Fibroblast of mammary gland (primary cell): ENCODE measurements at places on chromosomes 6 and 20.

DNA sequence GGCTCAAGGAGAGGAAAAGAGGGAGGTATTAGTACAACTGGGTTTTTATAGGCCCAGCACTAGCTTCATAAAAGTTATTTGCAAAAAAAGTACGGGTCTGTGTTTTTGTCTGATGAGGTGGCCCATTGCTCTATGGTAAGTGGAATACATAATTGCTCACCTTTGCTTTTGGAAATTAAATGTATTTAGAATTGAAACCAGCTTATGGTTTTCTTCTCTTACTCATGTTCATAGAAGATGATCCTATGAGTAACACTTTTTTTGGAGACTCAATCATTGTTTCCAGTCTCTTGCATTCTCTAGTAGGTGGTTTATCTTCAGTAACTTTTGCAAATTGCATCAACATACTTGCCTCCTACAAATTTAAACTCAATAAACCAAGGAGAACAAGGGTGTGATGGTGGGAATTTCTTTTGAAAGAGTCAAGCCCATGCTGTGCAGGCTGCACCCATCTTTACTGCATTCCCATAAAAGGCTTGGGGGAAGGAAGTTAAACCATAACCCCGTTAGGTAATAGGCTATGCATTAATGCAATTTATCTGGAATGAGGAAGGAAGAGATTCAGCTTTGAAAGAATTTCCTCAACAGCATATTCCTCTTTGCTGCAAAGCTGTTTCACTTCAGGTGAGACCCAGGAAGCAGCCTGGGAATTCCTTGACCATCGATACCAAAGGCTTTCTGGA is 48.5 kb upstream of the EDN1 start:
- DNase-seq: no peak

DNA sequence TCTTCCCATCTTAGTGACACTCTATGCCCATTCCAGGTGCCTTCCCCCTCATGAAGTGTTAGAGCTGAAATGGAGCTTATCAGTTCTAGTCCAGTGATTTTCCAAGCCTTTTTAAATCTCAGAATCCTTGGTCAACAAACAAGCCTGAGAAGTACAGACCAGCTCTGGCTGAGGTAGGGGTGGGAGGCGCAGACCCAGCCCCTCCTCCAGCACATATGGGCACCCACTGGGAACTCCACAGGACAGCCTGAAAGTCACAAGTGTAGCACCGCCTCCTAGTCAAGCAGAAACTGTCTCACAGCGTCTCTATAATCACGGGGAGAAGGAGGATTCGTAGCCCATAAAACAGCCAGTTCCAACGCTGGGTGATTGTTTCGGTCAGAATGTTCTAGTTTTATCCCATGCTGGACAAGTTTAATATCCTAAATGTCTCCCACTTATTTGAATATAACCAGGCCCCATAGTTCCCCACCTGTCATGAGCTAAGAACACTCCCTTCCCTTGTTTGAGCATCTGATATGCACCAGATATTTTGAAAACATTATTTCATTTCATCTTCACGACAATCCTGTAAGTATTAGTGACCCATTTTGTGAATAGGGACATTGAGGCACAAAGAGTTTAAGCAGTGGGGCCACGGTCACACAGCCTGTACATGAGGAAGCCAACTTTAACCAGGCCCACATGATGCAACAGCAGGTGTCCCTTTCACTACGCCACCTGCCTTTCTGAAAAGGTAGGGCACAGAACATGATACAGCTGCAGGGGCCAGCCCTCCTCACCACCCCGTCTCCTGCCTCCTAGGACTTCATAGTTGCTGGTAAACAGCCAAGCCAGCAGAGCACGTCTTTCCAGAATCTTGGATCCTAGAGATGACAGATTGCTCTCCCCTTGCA is 40.1 kb downstream of the TRAF3IP2 start:
- no peak for DNase-seq

GRCh38 chr6:52143551-52143950 is 42.6 kb upstream of the IL17A start:
- DNase-seq: no peak

GRCh38 chr6:23637296-23637695 is 488.7 kb upstream of the NRSN1 start:
- peak; percentile 23 for DNase-seq

DNA sequence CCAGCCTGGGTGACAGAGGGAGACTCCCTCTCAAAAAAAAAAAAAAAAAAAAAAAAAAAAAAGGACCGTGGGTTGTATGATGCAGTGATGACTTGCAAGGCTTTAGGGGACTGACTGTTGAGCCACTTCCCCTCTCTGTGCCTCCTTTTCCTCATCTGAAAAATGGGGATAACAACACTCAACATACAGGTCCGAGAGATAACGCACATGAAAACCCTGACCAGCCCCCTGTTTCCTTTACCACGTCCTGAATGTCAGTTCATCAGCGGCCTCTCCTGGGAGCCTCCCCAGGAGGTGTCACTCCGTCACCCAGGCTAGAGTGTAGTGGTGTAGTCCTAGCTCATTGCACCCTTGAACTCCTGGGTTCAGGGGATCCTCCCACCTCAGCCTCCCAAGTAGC is 3.9 kb downstream of the SLA2 start:
- no peak for DNase-seq

- DNase-seq: no peak
Observed at GRCh38 chr6:104959026-104959858, 2.3 kb downstream of the LIN28B start.

DNA sequence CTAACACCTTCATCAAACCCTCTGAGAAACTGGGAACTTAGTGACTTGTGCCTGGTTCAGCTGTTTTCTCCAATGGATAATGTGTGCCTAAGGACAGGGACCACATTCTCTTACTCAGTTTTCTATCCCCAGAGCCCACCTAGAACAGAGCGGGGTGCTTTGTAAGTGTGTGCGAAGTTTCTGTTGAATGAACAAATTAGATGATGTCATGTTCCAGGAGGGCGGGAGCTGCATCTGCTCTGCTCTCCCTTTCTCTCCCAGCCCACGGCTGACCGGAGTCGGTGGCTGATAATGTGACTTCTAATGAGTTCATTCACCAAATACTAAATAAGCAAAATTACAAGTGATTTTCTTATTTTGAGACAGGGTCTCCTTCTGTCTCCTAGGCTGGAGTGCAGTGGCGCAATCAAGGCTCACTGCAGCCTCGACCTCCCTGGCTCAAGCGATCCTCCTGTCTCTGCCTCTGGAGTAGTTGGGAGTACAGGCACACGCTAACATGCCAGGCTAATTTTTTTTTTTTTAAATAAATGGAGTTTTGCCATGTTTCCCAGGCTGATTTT is 60.7 kb upstream of the FNDC1 start:
- no peak for DNase-seq

DNA sequence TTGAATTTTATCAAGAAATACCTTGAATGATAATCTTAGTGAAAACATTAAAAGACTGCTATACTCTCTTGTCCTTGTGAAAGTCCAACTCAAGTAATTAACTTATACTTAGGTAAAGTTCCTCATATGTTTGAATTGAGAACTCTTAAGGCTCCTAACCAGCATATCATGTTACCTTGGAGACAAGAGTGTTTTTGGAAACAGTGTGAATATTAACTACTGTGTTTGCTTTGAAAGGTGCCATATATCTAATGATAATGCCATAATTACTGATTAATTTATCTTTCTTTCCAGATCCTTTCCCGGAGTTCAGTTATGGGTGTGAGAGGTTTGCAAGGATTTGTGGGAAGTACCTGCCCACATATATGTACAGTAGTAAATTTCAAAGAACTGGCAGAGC is 10.5 kb downstream of the FAM120B start:
- no peak for DNase-seq

- no peak for DNase-seq
Observed at GRCh38 chr20:1332749-1333300, 3.9 kb upstream of the SDCBP2 start.

DNA sequence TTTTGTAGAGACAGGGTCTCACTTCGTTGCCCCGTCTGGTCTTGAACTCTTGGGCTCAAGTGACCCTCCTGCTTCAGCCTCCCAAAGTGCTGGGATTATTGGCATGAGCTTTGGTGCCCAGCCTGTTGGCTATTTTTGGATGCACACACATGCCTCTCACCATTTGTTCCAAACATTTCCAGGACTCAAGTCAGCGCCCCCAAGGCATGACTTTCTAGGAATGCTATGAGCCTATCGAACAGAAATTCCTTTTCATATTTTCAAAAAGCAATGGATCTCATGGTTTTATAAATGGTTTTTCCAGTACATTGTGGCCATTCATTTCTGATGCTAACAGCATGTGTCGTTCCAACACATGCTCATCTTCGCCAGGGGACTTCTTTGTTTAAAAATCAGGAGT is 119.3 kb upstream of the NAA20 start:
- DNase-seq: no peak
